Mesenteric fat pad (tissue), 1 donor: ENCODE measurements at places on chromosomes 13 and 19. TPM values are rescaled to one million over a fixed set of nuclear protein-coding genes. Genes with fewer than 3 reads are reported as not detected.

Gene CRLF1
- 30.7 TPM for total RNA-seq

Gene PLA2G4C
- 7.1 TPM for total RNA-seq

Gene ZNF709
- 2.3 TPM for total RNA-seq

Gene ZNF571
- total RNA-seq, result 5.4 TPM

Gene PDE4C
- total RNA-seq, result not detected

Gene NKG7
- 3.7 TPM for total RNA-seq

Gene TEKTIP1
- total RNA-seq, result 0.51 TPM

Gene NCR1
- total RNA-seq, result 0.51 TPM

Gene EFNB2
- 21.6 TPM for total RNA-seq

Gene ZNF491
- 1.5 TPM for total RNA-seq

Gene APLP1
- total RNA-seq, result 3.5 TPM

Gene ZNF550
- 9.3 TPM for total RNA-seq

Gene SPRYD7
- total RNA-seq, result 6.4 TPM

Gene ABHD13
- 8.5 TPM for total RNA-seq

Gene PPM1N
- total RNA-seq, result 1.1 TPM

Gene ZNF835
- total RNA-seq, result 2.2 TPM

Gene C19orf44
- total RNA-seq, result 3.2 TPM

Gene TEX29
- total RNA-seq, result 0.67 TPM

Gene KL
- 4.4 TPM for total RNA-seq

Gene ZNF440
- 12.2 TPM for total RNA-seq

Gene KLK4
- not detected for total RNA-seq

Gene APOE
- total RNA-seq, result 162 TPM

Gene NBEA
- total RNA-seq, result 3.7 TPM

Gene CYP2A7
- total RNA-seq, result not detected

Gene URAD
- total RNA-seq, result 1.7 TPM

Gene TTYH1
- not detected for total RNA-seq

Gene ZNF526
- 8.1 TPM for total RNA-seq

Gene SYT5
- not detected for total RNA-seq

Gene GADD45B
- total RNA-seq, result 365 TPM

Gene PDX1
- not detected for total RNA-seq

Gene TLE6
- total RNA-seq, result 0.93 TPM

Gene ENOX1
- total RNA-seq, result 8.2 TPM

Gene WDR87
- not detected for total RNA-seq

Gene IQCN
- 2.8 TPM for total RNA-seq

Gene KLK15
- total RNA-seq, result not detected

Gene UNC13A
- 0.10 TPM for total RNA-seq

Gene TNFRSF19
- 1.5 TPM for total RNA-seq
